ENCODE measurements at places on chromosomes 1 and 21.
A peak's percentile ranks its signal among the peaks of the same experiment; 100 is the strongest.

DNA sequence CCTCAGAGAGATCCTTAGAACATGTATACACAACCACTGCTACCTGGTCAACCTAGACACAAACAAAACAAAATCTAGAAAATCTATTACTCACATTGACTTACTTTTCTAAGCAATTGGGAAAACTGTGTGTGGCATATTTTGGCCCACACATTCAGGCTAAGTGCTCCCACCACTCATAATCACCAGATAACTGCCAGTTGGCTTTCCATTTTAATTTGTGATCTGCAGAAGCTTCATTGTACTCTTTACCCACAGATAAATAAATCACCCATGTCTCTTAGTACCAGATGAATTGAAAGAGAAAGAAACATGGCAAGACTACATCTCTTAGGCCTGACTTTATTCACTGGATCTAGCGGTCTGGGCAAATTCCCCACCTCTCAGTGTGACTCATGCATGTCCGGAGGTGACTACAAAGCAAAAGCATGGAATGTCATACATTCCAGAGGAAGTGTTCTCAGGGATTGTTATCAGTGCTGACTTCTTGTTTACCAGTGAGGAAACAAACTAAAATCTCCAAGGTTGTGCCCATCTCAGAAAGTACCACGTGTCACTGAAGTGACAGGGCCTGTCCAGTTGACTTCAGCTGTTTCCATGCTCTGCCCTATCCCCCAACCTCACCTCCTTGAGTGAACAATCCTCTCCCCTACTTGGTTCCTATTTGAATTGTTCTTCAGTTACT is 52.4 kb upstream of the BCL10 start:
- DNase-seq = no peak

GRCh38 chr1:65104854-65105534 is 43.0 kb upstream of the AK4 start:
- no peak for DNase-seq

DNA sequence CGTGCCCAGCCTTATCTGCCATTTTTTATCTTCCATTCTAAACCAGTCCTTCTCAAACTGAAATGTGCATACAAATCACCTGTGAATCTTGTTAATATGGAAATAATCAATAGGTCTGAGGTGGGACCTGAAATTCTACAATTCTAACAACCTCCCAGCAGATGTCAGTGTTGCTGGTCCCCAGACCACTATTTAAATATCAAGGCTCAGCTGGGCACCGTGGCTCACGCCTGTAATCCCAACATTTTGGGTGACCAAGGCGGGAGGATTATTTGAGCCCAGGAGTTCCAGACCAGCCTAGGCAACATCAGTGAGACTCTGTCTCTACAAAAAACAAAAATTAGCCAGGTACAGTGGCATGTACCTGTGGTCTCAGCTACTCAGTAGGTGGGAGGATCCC is 4.1 kb downstream of the UQCRHL start:
- peak; percentile 1 for DNase-seq

GRCh38 chr1:26541431-26541815 is 11.9 kb downstream of the RPS6KA1 start:
- DNase-seq = no peak

DNA sequence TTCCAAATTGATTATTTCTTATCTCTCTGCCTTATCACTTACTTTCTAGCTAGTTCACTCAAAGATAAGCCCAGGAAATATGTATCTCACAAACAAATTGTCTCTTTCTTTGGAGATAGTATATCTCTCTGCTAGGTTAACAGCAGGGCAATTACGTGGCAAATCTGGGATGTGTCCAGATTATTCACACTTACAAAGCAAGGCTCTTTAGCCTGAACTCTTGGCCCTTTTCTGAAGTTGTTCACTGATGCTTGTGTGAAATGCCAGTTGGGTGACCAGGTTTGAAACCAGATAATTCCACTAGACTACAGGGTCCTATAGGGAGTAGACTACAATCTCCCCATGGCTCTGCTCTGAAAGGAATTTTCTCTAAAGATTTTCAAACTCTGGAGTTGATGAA is 30.8 kb upstream of the FAM78B start:
- DNase-seq = no peak

DNA sequence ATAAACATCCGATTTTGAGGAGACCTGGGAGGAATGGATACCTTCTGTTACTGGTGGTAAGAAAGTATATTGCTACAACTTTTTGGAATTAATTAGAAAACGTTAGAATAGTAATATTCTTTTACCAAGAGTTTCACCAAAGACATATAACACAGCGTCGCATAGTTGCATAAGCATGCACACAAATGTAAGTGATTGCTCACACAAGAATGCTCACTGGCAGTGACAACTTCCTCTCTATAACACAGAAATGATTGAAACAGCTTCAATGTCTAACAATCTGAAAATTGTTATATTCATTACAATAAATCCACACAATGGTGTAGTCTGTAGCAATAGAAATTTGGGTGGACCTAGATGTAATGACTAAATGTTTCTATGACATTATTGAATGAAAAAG is 998.6 kb downstream of the TTLL7 start:
- no peak for DNase-seq

DNA sequence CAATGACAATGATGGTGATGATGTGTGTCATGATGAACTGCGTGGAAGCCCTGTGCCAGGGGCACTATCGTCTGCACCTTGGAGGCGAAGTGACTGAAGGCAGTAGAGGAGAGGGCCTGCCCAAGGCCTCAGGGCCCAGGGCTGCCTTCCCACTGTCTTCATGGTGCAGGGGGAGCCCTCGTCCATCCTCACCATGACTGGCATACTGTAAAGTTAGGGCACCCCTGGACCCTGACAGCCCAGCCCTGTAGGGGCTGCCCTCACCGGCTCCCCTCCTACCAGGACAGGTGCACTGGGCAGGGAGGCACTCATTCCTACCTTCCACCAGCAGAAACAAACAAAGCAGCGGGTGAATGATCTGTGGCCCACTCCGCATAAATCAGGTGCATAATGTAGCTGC is 156.9 kb upstream of the C1orf174 start:
- DNase-seq = no peak

DNA sequence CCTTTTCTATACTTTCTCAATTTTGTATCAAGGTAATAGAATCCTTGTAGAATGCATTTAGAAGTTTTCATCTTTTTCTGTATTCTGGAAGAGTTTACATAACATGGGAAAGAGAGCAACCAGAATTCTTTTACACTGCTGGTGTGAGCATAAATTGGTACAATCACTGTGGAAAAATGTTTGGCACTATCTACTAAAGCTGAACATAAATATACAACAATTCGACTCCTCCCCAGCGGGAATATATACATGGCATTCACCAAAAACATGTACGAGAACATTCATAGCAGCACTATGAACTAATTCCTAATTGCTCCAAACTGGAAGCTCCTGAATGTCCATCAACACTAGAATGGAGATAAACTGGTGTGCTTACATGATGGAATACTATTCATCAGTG is 1.8 kb upstream of the ACBD6 start:
- no peak for DNase-seq

DNA sequence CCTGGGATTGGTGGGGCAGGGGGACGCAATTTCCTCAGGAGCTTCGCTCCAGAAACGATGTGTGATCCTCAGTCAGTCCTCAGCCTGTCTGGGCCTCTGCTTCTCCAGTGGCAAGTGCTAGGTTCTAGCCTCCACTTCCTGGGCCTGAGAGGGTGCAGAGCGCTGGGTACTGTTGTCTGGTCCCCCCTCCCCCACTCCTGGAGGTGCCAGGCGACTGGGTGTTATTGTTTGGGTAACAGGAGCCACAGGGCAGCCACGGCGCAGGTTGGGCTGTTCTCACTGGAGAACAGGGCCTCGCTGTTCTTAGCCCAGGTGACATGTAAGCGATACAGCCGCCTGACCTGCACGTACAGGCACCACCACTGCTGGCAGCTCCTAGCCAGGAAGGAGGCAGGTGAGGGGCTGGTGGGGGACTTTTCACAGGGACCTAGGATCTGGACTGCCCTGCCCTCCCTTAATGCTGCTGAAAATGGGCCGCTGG is 2.1 kb downstream of the RPS6KA1 start:
- DNase-seq = no peak
